Activated T-cell treated with anti-CD3 and anti-CD28 coated beads, Interleukin-2, amount 50 U/mL, for 24 hours (primary cell): ENCODE measurements at places on chromosomes 2 and 18.

GRCh38 chr2:109538546-109538945, 75.2 kb downstream of the SEPTIN10 start:
- DNase-seq, result no peak

DNA sequence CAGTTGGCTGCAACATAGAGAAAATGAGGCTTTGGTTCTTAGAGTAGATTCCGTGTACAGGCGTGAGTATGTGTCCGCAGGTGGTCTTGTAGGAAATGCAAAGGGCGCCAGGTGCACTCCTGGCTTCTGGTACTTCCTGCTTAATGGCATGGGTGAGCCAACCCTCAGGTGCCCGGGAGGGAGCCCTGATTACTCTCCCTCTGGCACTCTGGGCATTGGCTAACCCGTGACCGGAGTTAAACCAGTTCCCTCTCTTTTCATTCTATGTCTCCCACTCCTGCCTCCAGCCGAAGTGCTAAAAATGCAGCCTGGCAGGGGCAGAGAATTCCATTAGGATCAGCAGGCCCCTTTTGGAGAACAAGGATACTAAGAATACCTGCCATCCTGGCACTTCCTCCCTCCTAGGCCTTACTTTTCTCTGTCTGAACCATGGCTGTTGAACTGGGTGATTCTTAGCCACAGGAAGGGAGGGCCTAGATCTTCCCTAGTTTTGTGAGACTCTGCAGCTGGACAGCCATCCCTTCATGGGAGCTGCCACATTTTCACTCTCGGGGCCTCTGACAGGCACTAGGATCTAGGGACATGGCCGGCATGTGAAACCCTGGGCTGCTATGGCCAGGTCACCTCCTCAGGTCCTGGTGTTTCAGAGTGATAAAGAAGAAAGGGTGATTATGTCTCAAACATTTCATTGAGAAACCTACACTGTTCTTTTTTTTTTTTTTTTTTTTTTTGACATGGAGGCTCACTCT, 6.5 kb downstream of the MERTK start:
- DNase-seq, result no peak

- no peak for DNase-seq
Observed at GRCh38 chr2:129117434-129117833, 798.8 kb upstream of the HS6ST1 start.

- DNase-seq, result no peak
Observed at GRCh38 chr2:34729845-34730244, 1130.7 kb upstream of the FAM98A start.

DNA sequence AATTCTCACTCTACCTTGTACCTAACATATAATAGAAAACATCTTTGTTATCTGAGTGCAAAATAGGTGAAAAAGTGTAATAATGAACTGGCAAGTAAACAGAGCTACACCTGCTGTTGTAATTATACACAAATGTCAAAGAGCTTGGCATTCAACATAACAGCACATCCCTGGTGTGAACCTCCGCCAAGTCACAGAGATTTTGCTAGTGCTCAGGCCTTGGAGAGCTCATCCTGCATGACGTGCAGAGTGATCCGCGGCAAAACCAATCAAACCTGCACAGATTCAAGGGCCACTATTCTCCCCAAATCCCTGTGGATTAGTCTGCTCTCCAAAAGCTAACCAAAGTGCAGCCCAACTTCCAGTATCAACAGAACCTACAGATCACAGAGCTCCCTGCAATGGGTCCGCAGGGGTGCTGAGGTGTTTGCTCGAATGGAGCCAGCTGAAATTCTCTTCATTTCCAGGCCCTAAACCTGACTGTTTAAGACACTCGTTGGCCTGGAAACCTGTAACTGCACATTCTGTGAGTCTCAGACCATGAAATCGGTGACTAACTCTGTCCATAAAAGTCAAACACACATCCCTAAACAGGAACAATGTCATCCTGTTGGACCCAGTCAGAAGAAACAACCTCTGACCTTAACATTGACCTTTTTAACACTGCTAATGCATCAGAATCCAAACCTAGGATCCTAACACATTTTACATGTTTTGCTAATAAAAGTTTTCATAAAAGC, 111.8 kb downstream of the EPB41L3 start:
- DNase-seq, result no peak

- no peak for DNase-seq
Observed at GRCh38 chr2:169258045-169258601, 104.2 kb downstream of the LRP2 start.

- DNase-seq, result peak; percentile 78
Observed at GRCh38 chr2:224039080-224039769, at the start of gene SERPINE2. TSS of gene SERPINE2 (minus strand) at chr2:224039286. CDS start at chr2:224001900, 37,386 bp downstream.
